Left lung (tissue), 14 donors: ENCODE measurements at places on chromosomes 5 and 9. TPM values are rescaled to one million over a fixed set of nuclear protein-coding genes. Genes with fewer than 3 reads are reported as not detected.
A peak's percentile ranks its signal among the peaks of the same experiment; 100 is the strongest.

- no peak overlapping the region for H3K4me3 ChIP-seq
- H3K4me1 ChIP-seq, result no peaks in the 10 kb centered on the region
- no peak overlapping the region for H3K27ac ChIP-seq
- no peaks in the 10 kb centered on the region for H3K27me3 ChIP-seq
- DNase-seq, result no peak
- no peaks in the 10 kb centered on the region for H3K36me3 ChIP-seq
Measured at GRCh38 chr5:174003795-174004194, 14.8 kb downstream of the C5orf47 start.

GRCh38 chr9:105742088-105742487, 47.7 kb downstream of the TMEM38B start:
- no peak overlapping the region for H3K27ac ChIP-seq
- no peaks in the 10 kb centered on the region for H3K36me3 ChIP-seq
- DNase-seq, result no peak
- no peak overlapping the region for H3K4me3 ChIP-seq
- no peaks in the 10 kb centered on the region for H3K27me3 ChIP-seq
- H3K4me1 ChIP-seq, result no peaks in the 10 kb centered on the region

DNA sequence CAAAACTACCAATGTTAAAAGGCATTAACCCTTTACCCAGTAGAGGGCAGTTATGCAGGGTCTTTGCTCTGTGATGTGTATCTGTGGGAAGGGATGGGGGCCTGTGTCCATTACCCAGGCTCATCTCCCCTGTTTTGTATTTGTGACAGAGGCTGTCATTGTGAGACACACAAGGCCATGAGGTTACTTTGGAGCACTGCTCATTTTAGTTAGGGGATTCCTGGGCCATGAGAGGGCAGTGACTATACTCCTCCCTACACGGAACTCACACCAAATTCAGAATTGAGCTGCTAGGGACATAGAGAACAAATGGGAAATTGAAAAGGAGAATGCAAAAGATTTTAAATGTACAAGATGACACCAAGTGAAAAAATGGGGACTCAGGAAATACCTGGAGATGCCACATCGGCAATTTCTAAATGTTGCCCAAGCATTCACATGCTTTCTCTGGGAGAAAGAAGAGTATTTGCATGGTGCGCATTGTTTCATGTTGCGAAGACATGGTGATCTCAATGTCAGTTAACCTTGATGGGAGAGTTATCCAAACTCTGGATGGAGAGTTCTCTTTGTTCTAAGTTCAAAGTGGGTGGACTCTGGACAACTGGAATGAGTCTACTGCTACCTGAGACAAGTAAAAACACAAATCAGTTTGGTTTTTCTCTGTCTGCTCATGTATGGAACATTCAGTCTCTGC, 32.5 kb downstream of the C9orf152 start:
- no peak overlapping the region for H3K27ac ChIP-seq
- DNase-seq, result no peak
- H3K27me3 ChIP-seq, result no peaks in the 10 kb centered on the region
- no peaks in the 10 kb centered on the region for H3K4me1 ChIP-seq

GRCh38 chr5:175394601-175395000, 49.4 kb downstream of the DRD1 start:
- DNase-seq, result no peak
- H3K36me3 ChIP-seq, result no peaks in the 10 kb centered on the region
- H3K4me3 ChIP-seq, result no peak overlapping the region
- H3K27ac ChIP-seq, result no peak overlapping the region
- H3K4me1 ChIP-seq, result no peaks in the 10 kb centered on the region

DNA sequence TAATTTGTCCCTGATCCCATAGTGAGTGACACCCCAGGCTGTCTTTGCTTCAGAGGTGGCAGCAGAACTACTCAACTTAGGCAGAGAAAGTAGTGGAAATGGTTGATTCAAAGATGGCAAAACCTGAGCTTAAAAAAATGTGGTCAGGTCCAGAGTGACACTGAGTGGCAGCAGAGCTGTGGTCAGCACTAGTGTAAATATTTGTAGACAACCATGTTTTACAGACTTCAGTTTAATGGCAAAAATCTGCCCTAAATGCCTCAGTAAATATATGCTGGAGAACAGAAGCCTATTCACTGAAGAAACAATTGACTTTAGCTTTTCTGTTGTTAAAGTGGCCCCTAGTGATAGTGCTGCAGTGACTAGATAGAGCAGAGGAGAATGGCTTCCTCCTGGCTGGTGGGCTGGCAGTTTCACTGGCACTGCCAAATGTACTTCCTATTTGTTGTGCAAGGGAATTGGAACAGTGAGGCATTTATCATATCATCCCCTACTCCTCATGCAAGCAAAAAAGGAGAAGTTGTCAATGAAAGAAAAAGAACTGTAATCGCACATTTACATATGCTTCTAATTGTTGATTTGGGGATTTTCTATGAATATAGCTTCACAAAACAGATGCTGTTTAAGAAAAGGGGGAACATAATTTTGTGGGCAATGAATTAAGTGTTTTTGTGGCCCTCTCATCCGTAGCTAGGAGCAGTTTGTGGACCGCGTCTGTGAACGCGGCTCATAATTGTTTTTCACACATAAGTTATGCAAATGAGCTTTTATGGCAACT, 12.0 kb downstream of the PBX3 start:
- no peaks in the 10 kb centered on the region for H3K27me3 ChIP-seq
- peak overlapping the region; percentile 64 for H3K27ac ChIP-seq
- H3K36me3 ChIP-seq, result no peaks in the 10 kb centered on the region
- DNase-seq, result peak; percentile 47
- no peak overlapping the region for H3K4me3 ChIP-seq
- H3K4me1 ChIP-seq, result peaks cover 13% of the 10 kb centered on the region

The IL9 gene
- not detected for total RNA-seq

DNA sequence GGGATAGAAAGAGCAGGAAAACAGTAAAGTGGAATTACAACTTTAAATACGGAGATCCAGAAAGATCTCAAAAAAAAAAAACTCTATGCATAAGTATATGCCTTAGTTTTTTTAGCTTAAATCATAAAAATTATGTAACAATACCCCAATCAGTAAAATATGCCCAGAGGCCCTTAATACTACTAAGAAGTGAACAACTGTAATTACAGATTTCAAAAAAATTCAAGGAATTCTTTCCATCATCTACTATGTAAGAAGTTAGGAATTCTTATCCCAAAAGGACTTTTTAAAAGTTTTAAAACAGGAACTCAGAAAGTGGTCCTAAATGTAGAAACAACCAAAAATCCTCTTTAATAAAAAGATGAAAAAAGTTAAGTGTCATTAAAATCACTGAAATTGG, 111.3 kb downstream of the SSBP2 start:
- no peak for DNase-seq
- H3K4me1 ChIP-seq, result no peaks in the 10 kb centered on the region
- H3K4me3 ChIP-seq, result no peak overlapping the region

GRCh38 chr9:135167849-135168655, 80.6 kb downstream of the OLFM1 start:
- no peak overlapping the region for H3K27ac ChIP-seq
- no peaks in the 10 kb centered on the region for H3K4me1 ChIP-seq
- DNase-seq, result no peak
- no peaks in the 10 kb centered on the region for H3K36me3 ChIP-seq
- H3K4me3 ChIP-seq, result no peak overlapping the region
- H3K27me3 ChIP-seq, result peaks cover 71% of the 10 kb centered on the region

DNA sequence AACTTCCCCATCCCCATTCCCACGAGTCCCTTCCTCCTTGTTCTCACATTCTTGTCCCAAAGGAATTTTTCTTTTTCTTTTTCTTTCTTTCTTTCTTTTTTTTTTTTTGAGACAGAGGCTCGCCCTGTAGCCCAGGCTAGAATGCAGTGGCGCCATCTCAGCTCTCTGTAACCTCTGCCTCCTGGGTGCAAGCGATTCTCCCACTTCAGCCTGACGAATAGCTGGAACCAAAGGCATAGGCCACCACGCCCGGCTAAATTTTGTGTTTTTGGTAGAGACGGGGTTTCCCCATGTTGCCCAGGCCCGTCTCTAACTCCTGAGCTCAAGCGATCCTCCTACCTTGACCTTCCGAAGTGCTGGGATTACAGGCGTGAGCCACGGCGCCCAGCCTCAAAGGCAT, 751 bp downstream of the DNAI1 start:
- H3K4me1 ChIP-seq, result peaks cover 5% of the 10 kb centered on the region
- H3K36me3 ChIP-seq, result no peaks in the 10 kb centered on the region
- H3K27ac ChIP-seq, result no peak overlapping the region
- DNase-seq, result no peak
- no peaks in the 10 kb centered on the region for H3K27me3 ChIP-seq

The PCDHGA4 gene
- total RNA-seq, result 2.6 TPM

DNA sequence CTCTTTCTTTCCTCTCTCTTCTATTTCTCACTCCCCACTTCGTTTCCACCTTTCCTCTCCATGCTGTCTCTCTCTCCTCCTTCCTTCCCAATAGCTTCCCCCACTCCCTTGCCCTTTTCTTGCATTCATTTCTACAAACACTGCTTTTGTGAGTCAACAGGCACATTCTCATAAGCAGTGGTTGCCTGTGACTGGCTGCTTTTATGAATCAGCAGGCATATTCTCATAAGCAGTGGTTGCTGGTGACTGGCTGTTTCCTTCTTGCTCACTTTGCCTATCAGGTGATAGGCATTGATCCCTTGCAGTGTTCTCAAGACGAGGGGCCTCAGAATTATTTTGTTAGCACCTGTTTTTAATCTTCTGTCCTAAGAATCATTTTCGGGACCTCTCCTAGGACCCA, 116.1 kb upstream of the ACTBL2 start:
- no peaks in the 10 kb centered on the region for H3K27me3 ChIP-seq
- no peak overlapping the region for H3K27ac ChIP-seq
- no peak for DNase-seq
- H3K36me3 ChIP-seq, result no peaks in the 10 kb centered on the region
- no peak overlapping the region for H3K4me3 ChIP-seq
- H3K4me1 ChIP-seq, result no peaks in the 10 kb centered on the region

GRCh38 chr5:52560366-52560765, 227.3 kb upstream of the ITGA1 start:
- no peak for DNase-seq
- no peaks in the 10 kb centered on the region for H3K36me3 ChIP-seq
- H3K27me3 ChIP-seq, result no peaks in the 10 kb centered on the region
- no peak overlapping the region for H3K4me3 ChIP-seq
- H3K4me1 ChIP-seq, result no peaks in the 10 kb centered on the region

DNA sequence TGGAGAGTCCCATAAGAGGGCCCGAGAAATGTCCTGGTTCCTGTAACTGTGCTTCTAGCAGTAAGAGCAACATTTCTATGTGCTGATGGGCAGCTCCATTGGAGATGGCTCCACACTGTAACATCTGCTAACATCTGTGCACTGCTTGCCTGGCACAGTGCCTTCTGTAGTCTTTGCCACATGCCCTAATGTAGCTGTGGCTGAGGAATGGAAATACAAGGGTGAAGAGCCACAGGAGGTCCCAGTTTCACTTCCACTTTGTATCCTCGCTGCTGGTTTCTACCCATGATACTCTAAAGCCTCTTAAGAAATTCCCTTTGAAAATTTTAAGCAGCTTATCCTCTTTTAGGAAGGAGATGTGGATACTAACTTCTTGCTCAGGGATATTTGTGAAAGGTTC, 97.4 kb downstream of the HOMER1 start:
- H3K4me3 ChIP-seq, result no peak overlapping the region
- no peaks in the 10 kb centered on the region for H3K27me3 ChIP-seq
- H3K36me3 ChIP-seq, result no peaks in the 10 kb centered on the region
- peak; percentile 8 for DNase-seq
- no peaks in the 10 kb centered on the region for H3K4me1 ChIP-seq

DNA sequence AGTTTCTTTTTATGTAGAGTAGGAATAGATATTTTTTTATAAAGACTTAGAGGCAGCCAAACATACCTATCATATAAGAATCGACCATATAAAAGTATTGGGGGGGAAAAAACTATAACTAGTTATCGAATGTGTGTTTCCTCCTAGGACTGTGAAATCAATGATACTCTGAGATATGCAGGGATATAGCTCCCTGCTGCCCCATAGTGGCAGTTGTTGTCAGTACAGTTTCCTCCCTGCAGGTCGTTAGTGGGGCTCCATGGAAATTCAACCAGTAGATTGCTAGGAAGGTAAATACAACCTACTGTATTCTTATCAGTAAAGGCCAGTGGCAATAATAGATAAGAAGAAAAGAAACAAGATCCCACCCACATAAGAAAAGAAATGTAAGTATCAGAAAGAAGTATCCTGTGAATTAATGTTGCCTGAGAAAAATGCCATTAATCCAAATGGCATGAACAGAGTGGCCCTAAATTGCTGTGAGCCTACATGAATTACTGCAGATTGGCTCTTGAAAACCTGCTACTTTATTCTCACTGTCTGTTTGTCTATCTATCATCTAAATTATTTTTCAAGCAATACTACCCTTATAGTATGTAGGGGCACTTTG, 136.9 kb upstream of the FBN2 start:
- no peaks in the 10 kb centered on the region for H3K27me3 ChIP-seq
- H3K36me3 ChIP-seq, result no peaks in the 10 kb centered on the region
- H3K4me3 ChIP-seq, result no peak overlapping the region

DNA sequence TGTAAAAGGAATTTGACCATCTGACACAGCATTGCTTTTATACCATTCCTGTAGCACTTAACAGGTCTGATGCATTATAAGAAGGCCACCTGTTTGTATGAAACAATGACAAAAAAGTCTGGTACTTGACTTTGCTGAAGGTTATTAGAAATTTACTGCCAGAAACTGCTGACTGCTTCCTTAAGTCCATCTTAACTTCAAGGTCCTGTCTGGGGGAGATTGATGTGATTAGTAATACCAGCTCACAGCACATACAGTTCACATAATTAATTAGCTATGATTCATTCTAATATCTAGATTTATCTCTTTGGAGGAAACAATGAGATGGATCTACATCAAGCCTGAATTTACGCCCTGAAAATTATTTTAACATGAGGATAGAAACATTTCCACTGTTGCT, 49.6 kb upstream of the TEK start:
- no peaks in the 10 kb centered on the region for H3K27me3 ChIP-seq
- H3K36me3 ChIP-seq, result no peaks in the 10 kb centered on the region

GRCh38 chr5:78730300-78731094, 81.9 kb upstream of the LHFPL2 start:
- DNase-seq, result no peak
- H3K27me3 ChIP-seq, result no peaks in the 10 kb centered on the region
- H3K27ac ChIP-seq, result no peak overlapping the region
- H3K4me3 ChIP-seq, result no peak overlapping the region

The TMEM174 gene
- not detected for total RNA-seq

DNA sequence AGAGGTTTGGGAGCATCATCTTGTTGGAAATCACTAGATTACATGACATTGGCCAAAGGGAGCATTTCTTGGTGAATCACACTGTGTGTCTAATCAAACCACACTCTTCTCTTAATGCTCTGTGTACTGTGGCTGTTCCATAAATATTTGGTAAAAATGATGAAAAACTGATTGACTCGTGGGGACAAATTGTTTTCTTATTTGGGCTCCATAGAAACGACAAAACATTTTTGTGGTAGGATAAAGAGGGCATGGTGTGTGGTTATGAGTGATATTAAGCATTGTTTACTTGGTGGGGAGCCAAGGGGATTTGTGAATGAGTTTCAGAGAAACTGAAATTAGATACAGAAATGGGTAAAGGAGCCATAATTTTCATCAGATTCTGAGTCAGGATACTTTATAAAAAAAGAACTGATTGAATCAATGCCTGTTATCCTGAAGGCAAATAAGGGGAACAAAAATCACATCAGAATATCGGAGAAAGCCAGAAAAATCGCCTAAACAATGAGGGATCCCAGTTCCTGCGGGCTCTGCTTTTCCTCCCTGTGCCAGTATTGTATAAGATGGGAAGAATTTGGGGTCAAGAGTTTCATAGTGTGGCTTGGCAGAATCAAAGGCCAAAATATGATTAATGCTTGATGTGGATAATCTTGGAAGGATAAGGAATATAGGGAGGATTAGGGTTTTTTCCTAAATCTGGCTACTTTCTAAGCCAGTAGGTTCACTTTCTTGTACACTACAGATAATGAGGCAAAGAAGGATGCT, 33.3 kb downstream of the FBXL7 start:
- no peak overlapping the region for H3K27ac ChIP-seq
- DNase-seq, result no peak
- H3K27me3 ChIP-seq, result no peaks in the 10 kb centered on the region
